ENCODE measurements at places on chromosomes 11 and 22.

DNA sequence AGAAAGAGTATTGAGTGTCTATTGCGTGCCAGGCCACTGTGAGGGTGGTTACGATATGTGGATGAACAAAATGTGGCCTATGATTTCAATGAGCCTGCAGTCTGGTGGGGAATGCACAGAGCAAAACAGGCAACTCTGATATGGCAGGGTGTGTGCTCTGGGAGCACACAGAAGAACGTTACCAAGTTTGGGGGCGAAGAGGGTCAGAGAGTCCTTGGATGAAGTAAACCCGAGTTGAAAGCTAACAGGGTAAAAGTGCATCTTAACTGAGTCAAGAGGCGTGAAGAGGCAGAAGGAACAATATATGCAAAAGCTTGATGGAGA, 258 bp downstream of the CFAP68 start:
- DNase-seq = no peak

DNA sequence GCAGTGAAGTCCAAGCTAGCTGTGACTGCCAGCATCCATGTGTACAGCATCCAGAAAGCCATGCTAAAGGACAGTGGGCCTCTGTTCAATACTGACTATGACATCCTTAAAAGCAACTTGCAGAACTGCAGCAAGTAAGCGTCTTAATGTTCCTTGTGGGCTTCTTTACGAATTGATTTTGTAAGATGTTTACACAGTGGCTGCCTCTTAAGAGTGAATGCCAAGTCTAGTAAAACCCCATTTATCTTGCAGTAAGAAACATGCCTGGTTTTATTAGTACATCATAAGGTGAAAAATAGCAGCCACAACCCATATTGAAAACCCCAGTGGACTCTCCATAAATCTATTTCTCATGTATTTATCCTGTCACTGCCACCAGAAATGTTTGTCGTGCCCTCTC, 20.5 kb downstream of the POLD3 start:
- no peak for DNase-seq

DNA sequence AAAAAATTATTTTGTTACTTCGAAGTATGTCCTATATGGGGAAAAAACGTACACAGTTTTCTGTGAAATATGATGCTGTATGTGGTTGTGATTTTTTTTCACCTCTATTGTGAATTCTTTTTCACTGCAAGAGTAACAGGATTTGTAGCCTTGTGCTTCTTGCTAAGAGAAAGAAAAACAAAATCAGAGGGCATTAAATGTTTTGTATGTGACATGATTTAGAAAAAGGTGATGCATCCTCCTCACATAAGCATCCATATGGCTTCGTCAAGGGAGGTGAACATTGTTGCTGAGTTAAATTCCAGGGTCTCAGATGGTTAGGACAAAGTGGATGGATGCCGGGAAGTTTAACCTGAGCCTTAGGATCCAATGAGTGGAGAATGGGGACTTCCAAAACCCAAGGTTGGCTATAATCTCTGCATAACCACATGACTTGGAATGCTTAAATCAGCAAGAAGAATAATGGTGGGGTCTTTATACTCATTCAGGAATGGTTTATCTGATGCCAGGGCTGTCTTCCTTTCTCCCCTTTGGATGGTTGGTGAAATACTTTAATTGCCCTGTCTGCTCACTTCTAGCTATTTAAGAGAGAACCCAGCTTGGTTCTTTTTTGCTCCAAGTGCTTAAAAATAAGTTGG, 38.3 kb downstream of the EHF start:
- no peak for DNase-seq

DNA sequence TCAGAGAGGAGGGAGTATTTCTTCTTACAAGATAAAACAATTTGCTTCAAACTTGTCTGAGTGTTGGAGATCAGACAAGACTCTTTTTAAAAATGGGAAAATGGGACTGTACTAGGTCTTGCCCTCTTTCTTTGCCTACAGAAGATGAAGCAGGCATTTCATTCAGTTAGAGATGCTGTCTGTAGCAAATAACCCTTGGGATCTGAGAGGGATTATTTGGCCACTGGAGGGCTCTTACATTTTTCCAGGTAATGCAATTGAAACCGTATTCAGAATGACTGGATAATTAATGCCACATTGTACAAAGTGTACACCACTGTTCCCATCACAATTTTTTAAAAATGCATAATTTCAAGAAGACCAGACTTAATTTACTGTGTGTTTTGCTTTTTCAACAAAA, 258.5 kb upstream of the KIRREL3 start:
- no peak for DNase-seq

GRCh38 chr22:49702068-49702397, 125.6 kb downstream of the BRD1 start:
- no peak for DNase-seq

DNA sequence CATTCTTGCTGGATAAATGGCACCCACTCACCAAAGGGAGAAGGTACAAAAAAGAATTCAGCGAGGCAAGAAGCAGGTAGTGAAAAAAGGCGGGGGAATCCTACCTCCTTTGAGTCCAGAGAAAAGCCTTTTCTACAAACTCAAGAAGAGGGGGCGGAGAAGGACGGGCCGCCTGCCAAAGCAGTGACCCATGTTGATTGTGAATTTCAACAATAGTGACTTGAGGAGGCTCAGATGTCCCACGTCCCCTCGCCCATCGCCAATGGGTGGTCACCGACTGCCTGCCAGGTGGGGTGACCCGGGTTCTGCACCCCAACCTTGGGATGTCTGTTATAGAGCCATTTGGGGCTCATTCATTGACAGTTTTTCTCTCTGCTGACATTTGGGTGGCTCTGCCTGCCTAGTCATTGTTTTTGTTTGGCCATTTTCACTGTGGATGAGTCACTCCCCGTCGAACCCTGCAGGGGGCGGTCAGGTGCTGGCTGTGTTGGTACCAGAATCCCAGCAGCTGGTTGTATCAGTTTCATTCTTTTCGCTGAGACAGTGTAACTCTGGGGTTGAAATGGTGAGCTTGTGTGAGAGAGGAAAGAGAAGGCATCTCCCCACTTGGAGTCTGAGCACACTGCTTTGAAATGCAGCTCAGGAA, 163.4 kb upstream of the NCAM1 start:
- DNase-seq = peak; percentile 79

DNA sequence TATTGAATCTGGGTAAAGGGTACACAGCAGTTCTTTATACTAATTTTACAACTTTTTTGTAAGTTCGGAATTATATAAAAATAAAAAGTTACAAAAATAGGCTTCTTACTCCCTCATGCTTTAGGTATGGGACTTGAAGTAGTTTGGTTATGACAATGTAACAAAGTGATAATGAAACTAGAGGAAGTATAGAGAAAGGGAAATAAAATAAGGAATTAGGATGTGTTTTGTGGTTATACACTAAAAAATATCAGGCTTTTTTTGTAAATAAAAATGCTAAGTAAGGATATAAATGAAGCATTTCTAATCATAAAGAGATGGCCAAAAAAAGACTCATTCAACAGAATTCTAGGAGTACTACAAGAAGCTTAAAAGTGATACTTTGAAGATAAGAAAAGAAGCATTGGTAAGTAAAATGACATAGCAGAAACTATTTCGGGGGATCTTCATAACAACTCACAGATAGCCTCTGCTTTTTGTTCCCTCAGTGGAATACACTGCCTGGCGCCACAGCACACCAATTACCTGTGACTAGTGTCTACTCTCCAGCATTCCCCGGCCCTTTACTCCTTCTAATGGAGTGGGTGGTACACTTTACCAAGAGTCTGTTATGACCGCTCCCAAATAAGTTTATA, 322.7 kb upstream of the PITPNB start:
- DNase-seq = no peak

DNA sequence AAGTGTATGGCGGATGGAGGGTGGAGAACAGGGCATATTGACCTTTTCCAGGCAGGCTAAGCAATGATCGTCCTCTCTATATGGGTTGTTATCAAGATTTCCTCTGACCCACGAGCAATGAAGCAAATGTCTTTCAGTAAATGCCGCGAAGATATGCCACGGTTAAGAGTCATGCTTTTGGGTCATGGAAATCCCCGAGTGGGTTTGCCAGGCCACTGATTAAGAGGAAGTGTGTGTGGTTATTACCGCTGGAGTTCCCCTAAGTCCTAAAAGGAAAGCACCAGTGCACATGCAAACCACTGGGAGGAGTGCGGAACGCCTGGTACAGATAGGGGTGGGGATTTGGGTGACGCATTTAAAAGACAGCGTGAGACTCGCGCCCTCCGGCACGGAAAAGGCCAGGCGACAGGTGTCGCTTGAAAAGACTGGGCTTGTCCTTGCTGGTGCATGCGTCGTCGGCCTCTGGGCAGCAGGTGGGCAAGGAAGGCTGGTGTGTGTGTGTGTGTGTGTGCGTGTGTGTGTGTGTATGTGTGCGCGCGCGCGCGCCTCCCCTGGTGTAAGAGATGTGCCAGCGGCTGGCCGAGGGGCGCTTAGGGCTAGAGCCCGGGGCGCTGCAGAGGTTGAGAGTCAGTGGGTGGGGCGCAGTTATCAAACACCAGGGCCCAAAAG, at the start of gene BIRC3:
TSS of gene BIRC3 (plus strand) at position 386 of the 669 bp plus-strand sequence. CDS start 7,026 bp downstream, outside the sequence.
- DNase-seq = peak; percentile 98

GRCh38 chr11:124681421-124681820, 7.7 kb downstream of the SPA17 start:
- no peak for DNase-seq
